ENCODE measurements at places on chromosomes 1 and 21. TPM values are rescaled to one million over a fixed set of nuclear protein-coding genes. Genes with fewer than 3 reads are reported as not detected.
A peak's percentile ranks its signal among the peaks of the same experiment; 100 is the strongest.

Gene NUP133
- 31.7 TPM for total RNA-seq

DNA sequence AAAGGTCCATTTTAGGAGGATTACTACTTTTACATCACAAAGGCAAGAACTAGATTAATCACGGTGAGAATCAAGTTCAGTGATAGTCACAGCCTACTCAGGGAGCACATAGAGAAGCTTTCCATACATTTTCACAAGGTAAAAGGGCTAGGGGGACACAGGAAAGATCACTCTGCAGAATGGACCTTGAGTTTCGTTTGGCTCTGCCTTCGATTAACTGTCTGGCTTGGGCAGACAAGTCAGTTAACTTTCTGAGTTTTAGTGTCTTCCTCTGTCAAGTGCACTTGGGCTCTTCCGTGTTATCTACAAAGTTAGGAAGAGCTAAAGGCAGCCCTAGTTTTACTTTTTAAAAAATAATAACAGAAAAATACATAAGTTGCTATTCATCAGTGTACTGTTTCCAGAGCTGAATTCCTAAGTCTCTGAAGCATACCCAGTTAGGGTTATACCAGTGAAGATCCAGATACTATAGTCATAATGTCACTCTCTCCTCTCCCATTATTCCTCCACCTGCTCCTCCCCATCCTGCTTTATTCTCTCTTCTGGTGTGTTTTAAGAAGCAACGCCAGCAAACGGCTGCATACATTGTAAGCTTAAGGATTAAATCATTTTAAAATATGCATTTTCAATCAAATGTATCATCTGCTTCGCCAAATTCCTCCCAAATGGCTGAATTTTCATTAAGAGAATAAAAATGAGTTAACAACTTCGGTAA lies 1.7 kb downstream of the CEP170 start:
- no peak for DNase-seq

- DNase-seq = no peak
These were observed 27.1 kb downstream of the CRNN start for GRCh38 chr1:152386940-152387339.

Gene TAS1R2
- not detected for total RNA-seq

DNA sequence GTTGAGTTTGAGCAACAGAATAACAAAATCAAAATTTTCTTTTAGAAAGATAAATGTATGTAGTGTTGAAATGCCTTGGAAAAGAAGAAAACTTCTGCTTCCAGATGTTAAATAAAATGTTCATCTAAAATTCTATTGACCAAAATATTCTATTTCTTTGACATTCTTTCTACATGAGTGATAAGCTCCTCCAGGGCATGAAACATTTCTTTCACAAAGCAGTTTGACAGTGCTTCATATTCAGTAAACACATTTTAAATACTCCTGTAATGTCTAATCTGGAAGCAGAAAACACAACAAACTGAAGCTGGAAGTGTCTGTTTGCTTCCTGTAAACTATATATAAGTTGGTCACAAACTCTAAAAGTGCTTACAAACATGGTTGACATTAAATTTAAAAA lies 61.5 kb downstream of the RGS21 start:
- no peak for DNase-seq

Gene CNKSR1
- 1.8 TPM for total RNA-seq

Gene OPRD1
- total RNA-seq = 0.54 TPM

Gene AIM2
- total RNA-seq = not detected

GRCh38 chr1:76083189-76083588 lies 8.6 kb downstream of the ST6GALNAC3 start:
- no peak for DNase-seq

- DNase-seq = no peak
These were observed 356.4 kb upstream of the KAZN start for GRCh38 chr1:14242123-14242522.

Gene MAP3K21
- 0.81 TPM for total RNA-seq

Gene LRP8
- total RNA-seq = 1.7 TPM

DNA sequence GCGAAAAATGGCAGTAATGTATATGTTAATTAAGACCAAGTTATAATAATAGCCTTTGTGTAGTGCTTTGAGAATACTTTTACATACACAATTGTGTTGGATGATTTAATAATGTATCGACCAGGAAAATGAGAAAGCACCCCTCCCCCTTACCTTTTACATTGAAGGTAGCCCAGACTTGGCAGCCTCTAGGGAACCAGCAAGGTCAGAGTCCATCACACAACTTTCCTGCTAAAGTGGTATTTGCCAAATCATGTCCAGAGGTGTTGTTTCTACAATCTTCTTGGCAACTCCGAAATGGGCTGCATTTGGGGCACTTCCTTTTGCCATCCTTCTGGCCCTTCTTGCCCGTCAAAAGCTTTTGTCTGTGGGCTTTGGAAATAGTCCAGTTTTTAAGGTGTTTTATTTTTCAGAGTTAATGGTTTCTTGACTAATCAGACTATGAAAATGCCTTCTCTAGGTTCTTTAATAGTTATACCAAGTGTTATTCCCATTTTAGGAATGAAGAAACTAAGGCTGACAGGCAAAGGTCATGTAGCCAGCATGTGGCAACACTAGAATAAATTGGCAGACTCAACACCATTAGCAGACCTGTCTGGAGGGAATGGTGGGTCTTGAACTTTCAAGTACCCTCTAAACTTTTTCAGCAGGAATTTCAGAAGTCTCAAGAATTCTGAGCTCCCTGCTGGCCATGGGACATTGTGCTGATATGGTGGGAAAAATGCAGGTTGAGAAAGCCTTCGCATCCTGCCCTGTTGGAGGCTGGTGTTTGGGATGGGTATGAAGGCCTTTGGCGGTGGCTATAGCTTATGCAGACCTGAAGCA lies 6.8 kb downstream of the ATP1A1 start:
- no peak for DNase-seq

DNA sequence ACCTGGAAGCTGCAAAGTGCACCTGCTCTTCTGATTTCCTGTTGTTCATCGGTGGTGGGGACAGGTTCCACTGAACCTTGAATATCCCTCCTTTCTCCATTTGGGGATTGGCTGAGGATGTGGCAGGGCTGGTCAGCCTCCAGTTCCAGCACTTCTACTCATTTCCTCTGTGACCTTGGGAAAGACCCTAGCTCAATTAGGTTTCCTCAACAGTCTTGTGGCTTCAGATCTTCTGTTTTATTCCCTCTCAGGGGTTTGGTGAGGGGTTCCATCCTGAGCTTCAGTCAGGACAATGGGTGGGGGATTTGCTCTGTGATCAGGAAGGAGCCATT lies 317.1 kb upstream of the PROX1 start:
- no peak for DNase-seq

GRCh38 chr1:192581131-192581927 lies 5.8 kb downstream of the RGS1 start:
- DNase-seq = no peak

- DNase-seq = peak; percentile 62
These were observed 32.8 kb downstream of the C2CD2 start for GRCh38 chr21:41921021-41921420.

GRCh38 chr21:15498455-15498854 lies 231.3 kb upstream of the USP25 start:
- DNase-seq = no peak

DNA sequence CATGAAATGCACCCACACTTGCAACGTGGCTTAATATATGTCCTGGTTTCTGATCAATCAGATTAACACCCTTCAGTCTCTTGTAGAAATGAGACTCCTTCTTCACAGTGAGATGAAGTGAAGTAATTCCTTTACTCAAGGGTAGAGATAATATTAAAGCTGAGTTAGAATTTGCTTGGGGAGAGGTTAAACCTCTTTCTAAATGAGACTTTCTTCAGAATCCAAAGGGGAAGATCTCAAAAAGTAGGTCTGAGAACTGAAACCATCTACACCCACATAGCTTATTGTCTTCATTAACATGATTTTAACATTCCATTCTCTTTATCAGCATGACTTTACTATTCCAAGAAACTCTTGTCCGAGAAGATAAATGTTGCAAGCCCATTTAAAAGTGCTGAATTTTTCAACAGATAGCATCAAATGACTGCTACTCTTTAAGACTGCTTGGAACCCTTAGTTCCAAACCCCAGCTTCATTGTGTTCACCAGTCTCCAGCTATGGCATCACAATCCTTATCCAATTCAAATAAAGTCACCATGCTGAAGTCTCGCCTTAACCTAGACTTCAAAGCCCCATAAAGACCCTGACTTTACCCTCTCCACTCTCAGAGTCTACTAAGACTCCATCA lies 19.2 kb upstream of the TRAF3IP3 start:
- DNase-seq = no peak

DNA sequence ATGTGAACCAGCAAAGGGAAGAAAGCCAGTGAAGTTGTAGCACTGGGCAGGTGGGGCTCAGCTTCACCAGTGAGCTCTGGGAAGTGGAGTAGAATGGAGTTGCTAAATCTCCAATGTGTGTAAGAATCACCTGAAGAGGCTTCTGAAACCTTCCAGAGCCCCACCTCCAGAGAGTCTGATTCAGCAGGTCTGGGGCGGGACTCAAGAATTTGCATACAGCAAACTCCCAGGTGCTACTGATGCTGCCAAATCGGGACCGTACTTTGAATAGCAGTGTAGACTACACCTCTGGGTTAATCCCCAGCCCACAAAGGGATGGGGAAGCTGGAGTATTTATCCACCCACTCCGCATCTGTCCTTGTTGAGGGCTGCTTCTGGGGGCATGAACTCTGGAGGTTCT lies 154.3 kb downstream of the IGSF21 start:
- DNase-seq = no peak

Gene SLC19A2
- 21.0 TPM for total RNA-seq

DNA sequence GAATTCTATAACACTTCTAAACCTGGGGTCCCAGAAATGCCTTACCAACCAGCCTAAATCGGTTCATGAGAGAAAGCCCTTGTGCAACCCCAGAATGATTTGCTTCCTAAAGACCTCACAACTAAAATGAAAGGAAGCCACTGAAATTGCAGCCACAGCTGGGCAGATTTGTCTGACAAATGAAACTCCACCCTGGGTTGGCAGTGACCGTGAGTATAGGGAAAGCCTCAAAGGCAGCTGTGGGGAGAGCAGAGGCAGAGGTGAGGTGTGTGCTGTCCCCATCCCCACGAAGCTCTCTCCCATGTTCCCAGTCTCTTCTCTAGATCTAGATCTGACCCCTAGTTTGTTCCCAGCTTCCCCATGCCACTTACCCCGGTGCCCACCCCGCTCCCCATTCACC lies 23.1 kb downstream of the RHBDL2 start:
- DNase-seq = no peak

- DNase-seq = no peak
These were observed 839.9 kb downstream of the LTN1 start for GRCh38 chr21:28152732-28153131.

DNA sequence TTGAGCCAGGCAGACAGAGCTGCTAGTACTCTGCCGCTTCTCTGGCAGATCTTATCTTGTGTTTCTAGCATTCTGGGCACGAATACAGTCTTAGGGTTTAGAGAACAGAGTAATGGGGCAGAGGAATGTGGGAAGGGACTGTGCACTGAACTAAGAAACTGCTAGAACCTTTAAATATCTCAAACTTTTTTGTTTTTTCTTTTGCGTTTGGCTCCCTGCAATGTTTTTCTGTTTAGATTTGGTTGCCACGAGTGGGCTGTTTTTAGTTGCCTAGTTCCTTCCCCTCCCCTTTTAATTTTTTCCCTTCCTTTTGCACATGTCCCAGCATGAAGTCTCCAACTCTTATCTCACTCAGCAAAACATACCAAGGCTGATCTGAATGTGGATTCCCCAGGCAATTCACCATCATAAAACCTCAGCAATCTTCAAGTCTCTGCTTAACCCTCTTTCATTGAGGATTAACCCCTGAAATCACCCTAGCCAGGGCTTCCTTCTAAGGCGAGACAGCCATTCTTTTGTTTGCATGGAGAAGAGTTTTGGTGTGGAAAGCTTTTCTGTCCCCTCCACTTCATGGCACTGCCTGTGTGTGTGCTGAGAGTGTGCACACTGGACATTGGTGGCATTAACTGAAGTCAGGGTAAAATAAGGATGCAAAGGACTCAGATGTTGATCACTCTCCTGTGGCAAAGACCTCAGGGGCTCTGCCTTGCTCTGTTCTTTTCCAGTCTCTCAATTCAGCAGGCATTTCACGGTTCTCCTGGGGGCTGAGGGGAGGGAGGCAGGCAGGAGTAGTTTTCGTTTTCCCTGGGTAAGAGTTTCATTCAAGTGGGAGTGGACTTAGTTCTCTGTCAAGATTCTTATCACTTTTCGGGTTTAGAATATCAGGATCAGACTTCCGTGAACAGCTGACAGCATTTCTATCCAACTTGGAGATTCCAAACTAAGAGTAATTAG lies 2.8 kb upstream of the ATF3 start:
- no peak for DNase-seq

- DNase-seq = no peak
These were observed 3.3 kb upstream of the BRWD1 start for GRCh38 chr21:39316729-39317128.

DNA sequence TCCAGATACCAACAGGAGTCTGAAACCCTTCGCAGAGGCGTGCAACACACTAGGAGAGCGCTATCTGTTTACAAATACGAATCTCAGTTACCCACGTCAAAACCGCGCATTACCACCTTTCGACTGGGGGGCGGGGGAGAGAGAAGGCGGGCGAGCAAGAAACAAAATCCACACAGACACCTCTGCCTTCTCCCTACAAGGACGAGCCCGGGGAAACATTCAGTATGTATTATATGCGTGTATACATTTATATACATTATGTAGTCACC lies 722 bp downstream of the TUT4 start:
- DNase-seq = peak; percentile 69

DNA sequence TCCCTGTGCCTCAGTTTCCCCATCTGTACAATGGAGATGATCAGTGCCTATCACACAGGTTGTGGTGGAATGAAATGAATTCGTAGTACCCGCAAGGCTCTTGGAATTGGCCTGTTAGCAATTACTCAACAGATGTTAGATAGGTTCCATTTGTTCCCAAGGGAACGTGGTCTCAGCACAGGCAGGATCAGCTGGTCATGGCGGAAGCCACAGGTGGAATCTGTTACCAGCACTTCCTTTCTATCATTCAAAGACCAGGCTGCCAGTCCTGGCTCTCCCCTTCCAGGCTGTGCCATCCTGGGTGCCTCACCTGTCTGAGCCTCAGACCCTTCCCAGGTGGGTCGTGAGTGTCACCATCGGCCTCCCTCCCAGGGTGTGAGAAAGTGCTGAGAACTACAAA lies 61.5 kb downstream of the FBXO2 start:
- no peak for DNase-seq

- DNase-seq = no peak
These were observed 116.8 kb downstream of the LRRC53 start for GRCh38 chr1:74395571-74395970.

- DNase-seq = no peak
These were observed 36.7 kb downstream of the DISC1 start for GRCh38 chr1:231663211-231663792.

GRCh38 chr1:1670866-1671265 lies 12.1 kb upstream of the CDK11B start:
- DNase-seq = peak; percentile 60

GRCh38 chr1:234047123-234047522 lies 142.6 kb downstream of the SLC35F3 start:
- DNase-seq = no peak

DNA sequence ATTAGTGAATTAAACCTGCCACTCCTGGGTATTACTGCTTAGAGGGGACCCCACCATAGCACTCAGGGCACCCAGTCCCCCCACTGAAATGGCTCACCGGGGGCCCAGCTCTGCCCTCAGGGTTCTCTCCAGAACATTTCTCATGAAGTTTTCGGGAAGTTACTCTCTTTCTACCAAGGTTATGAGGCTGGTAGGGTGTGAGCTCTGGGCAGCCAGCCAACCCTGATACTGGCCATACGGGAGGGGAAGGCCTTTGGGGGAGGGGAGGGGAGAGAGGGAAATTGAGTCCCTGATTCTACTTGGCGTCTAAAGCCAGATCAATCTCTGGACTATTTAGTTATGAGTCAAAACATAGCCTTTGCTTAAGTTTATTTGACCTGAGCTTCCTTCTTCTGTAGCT lies 12.9 kb upstream of the PDE9A start:
- no peak for DNase-seq
